ENCODE measurements at places on chromosomes 12 and 14.

DNA sequence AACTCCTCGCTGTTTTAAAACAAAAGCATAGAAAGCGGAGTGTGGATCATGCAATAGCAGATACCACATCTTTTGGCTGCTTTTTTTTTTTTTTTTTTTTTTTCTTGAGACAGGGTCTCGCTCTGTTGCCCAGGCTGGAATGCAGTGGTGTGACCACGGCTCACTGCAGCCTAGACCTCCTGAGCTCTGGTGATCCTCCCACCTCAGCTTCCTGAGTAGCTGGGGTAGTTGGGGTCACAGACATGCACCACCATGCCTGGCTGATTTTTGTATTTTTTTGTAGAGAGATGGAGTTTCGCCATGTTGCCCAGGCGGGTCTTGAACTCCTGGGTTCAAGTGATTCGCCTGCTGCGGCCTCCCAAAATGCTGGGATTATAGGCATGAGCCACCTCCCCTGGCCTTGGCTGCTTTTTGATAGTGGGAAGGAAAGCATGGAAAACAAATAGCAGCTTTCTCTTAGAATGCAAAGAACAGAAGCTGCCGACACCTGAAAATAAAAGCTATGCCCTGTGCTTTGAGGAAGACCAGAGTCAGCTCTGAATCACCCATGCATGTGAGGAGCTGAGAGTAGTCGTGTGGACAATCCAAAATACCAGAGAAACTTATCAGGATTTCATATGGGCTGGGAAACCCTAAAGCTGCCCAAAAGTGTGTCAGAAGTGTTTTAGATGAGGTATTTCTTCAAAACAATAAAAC lies 3.6 kb upstream of the ELK3 start:
- no peak for DNase-seq

DNA sequence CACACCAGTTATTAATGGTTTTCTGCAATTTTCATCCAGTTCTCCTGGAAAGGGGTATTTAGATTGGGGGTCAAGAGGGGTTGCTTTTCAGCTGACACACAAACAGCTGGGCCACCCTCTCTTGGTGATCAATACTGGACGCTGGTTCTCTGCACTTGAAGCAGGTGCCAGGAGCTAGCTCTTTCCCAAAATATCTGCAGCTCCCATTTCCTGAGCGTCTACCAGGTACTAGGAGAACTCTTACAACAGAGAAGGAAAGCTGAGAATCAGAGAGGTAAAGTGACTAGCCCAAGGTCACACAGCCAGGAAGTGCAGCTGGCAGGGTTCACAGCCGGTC lies 1.2 kb downstream of the TESC start:
- DNase-seq = no peak

- no peak for DNase-seq
Observed at GRCh38 chr14:37018571-37019240, 153.7 kb downstream of the SLC25A21 start.

- no peak for DNase-seq
Observed at GRCh38 chr12:101859664-101860607, 17.4 kb upstream of the DRAM1 start.

DNA sequence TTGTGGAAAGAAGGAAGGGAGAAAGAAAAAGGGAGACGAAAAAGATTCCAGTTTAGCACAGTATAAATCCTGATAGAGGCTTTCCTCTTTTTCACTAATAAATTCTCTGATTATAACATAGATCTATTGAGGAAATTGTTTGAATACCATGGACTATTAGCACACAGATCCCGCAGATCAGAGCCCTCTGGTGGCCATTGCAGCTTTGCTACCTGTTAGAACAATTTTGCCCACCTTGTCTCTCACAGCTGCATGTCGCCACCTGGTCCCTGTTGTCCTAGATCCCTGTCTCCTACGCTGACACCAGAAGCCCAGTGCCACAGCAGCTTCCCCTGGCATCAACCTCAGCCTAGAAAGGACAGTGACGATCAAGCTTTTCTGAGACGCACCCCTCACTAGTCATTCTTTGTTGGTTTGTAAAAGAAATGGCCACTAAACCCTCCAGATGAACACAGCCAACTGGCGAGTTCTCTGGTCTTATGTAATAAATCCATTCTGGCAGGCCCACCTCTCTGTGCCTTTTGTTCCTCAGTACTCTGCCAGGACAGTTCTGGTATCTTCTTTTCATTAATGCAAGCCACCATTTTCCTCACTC lies 9.9 kb downstream of the GPHB5 start:
- no peak for DNase-seq

DNA sequence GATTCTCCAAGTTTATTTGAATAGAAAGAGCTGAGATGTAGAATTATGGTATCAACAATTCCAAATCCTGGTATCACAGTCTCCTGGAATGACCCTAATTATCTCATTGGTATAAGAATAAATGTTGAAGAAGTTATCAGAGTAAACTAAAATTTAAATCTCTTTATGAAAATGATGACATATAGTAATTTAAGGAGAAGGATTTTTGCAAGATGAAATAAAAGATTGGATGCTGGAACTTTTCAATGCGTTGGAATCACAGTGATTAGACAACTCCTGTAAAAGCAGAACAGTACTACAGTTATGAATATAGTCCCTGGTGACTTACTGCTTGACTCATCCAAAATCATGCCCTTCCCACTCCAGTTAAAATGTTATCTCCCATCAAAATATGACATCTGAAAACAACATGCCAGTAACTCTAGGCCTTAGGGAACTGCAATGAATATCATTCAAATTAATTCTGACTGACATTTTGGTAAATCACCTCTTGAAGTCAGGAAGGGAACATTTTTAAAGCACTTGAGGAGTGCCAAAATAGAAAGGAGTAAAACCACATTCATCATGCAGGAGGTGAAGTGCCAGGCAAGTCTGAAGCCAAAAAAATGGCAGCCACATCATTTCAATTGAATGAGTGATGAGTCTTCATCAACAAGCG lies 197.8 kb upstream of the PRKD1 start:
- no peak for DNase-seq
